ENCODE measurements at places on chromosomes 3 and 15.

DNA sequence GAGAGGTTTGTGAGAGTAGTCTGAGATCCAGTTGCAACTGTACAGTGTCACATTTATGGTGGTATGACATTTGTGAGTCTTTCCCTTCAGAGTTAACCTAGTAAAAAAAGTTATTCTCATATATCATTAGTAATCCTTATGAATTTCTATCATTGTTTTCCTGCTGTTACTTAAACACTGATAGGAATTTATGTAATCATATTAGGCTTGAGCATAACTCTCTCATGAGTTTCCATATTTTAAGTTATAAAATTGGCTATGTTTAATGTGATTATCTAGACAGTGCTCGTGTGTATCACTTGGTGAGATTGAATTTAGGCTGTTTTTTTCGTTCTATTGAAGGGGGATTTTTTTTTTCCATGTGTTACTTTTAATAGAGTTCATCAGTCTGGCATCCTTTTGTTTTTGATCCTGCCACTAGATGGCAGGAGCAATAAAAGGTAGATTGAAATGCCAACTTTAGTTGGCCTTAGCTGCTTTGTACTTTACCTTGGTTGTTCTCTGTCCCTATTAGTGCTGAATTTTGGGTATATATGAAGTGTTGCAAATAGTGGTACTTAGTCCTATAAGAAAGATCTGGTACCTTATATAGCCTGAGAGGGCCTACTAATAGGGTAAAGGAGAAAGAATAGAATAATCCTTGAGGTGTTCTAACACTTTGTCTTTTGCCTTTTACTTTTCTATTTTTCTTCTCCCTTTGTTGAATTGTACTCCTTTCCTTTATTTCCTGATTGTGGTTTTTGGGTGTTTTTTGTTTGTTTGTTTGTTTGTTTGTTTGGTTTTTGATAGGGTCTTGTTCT, 17.9 kb downstream of the STT3B start:
- no peak for DNase-seq

- DNase-seq = no peak
Observed at GRCh38 chr15:90957791-90958190, 3.1 kb downstream of the RCCD1 start.

DNA sequence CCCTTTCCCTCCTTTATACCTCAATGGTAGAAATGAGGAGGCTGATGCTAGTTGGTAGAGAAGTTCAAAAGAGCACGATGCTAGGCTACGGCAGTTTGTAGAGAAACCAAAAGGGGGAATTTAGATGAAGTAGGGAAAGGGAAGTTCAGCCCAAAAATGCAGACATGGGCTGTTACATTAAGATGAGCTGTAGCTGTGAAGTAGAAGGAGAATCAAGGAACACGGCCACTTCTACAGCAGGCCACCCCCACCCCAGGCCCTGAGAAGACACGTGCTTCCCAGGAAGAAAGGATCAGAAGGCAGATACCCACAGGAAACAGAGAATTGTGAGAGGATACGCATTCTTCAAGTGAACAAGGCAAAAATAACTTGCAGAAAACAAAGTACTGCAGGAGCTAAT, 2.1 kb upstream of the PARP14 start:
- DNase-seq = no peak

- no peak for DNase-seq
Observed at GRCh38 chr3:56342475-56342874, 125.8 kb downstream of the ERC2 start.

DNA sequence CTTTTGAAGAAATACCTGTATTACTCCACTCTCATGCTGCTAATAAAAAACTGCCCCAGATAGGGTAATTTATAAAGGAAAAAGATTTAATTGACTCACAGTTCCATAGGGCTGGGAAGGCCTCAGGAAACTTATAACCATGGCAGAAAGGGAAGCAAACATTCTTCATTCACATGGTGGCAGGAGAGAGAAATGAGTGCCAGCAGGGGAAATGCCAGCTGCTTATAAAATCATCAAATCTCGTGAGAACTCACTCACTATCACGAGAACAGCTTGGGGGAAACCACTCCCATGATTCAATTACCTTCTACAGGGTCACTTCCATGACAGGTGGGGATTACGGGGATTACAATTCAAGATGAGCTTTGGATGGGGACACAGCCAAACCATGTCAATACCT, 18.7 kb downstream of the MFSD1 start:
- DNase-seq = no peak

DNA sequence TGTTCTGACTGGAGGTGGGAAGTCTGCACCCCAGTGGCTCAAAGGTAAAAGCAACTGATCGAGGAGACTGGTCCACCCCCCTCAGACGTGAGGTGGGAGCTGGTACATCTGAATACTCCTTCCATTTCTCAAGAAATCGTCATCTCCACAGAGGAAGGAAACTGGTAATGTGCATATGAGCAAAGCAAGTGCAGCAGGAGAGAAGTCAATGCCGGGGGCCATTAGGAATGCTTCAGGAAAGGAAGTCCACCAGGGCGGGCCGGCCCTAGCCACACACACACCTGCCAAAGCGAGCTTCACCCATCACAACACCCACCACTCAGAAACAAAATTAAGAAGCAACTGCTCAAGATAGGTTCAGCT, 8.5 kb downstream of the TBC1D2B start:
- DNase-seq = no peak

- DNase-seq = peak; percentile 67
Observed at GRCh38 chr3:42601896-42602581, 1.6 kb downstream of the NKTR start.

DNA sequence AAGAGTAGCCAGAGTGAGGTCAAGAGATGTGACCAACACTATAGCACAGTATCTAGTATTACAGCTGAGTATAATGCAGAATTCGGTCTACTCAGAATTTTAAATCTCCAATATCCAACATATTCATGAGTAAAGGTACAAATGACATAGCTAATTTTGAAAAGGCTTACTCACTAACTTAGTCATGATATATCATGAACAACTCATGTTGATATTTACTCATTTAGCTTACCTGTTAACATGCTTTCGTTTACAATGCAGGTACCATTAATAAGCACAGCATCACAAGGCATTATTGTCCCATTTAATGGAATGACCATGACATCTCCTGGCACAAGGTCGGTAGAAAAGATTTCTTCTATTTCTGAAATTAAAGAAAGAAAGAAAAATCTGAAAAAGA, 36.9 kb downstream of the ATP13A3 start:
- no peak for DNase-seq

GRCh38 chr15:74259292-74259648, 23.1 kb downstream of the CCDC33 start:
- DNase-seq = no peak

DNA sequence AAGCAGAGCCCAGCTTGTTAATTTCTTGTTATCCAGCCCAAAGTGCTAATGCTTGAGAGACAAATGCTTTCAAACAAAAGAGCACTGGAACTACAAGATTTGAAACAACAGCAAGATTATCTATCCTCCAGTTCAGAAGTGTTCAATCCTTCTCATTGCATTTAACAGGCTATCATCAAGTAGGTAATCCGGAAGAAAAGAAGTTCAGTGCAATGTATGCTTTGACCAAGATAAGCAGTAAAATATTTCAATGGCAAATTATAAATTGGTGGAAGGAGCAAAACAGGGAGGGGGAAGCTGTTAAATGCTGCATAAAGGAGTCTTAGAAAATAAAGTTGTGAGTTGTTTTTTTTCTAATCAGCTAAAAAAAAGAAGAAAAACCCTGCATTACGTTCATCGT, 8.8 kb downstream of the LRIG1 start:
- no peak for DNase-seq

GRCh38 chr3:105527949-105528348, 161.2 kb downstream of the ALCAM start:
- no peak for DNase-seq

DNA sequence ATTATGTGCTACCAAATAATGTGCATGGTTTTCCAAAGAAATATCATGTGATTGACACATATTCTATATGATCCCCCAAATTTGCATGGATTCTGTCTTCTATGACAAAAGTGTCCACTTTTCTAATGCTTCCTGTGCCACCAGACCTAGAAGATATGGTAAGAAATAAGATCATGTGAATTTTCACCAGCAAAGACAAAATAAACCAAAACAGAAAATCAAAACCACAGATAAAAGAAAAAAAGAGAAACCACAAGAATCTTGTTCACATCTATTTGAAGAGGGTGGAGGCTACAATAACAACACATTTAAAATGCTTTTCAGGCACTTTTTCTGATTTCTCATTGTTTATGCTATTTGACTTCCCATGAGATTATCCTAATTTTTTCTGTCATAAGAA, 303.4 kb downstream of the DIPK2A start:
- no peak for DNase-seq

GRCh38 chr3:102092617-102093466, 243.5 kb downstream of the NFKBIZ start:
- DNase-seq = no peak
